Uterus (tissue), 4 donors: ENCODE measurements at places on chromosomes 12 and 14. TPM values are rescaled to one million over a fixed set of nuclear protein-coding genes. Genes with fewer than 3 reads are reported as not detected.

DNA sequence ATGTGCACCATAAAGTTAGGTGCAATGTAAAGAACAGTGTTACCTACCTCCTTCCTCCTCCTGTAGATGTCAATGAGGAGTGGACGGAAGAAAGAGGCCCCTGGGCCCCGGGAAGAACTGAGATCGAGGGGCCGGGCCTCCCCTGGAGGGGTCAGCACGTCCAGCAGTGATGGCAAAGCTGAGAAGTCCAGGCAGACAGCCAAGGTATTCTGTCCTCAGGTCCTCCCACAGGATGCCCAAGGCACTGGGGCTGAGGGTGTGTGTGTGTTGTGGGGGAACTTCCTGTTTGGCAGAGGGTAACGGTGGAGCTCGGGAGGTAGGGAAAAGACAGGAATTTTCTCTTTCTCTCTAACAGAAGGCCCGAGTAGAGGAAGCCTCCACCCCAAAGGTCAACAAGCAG is 6.4 kb downstream of the ATN1 start:
- no peak overlapping the region for H3K4me3 ChIP-seq
- DNase-seq: peak; percentile 69
- no peaks in the 10 kb centered on the region for H3K27me3 ChIP-seq
- H3K4me1 ChIP-seq: peaks cover 36% of the 10 kb centered on the region
- peak overlapping the region; percentile 45 for H3K27ac ChIP-seq

- H3K27me3 ChIP-seq: no peaks in the 10 kb centered on the region
- peak overlapping the region; percentile 72 for H3K27ac ChIP-seq
- H3K4me1 ChIP-seq: no peaks in the 10 kb centered on the region
- no peak for DNase-seq
These were observed 18.9 kb downstream of the DEGS2 start for GRCh38 chr14:100140452-100141078.

GRCh38 chr12:68115281-68115680 is 44.3 kb downstream of the IFNG start:
- H3K4me3 ChIP-seq: no peak overlapping the region
- no peak overlapping the region for H3K27ac ChIP-seq

DNA sequence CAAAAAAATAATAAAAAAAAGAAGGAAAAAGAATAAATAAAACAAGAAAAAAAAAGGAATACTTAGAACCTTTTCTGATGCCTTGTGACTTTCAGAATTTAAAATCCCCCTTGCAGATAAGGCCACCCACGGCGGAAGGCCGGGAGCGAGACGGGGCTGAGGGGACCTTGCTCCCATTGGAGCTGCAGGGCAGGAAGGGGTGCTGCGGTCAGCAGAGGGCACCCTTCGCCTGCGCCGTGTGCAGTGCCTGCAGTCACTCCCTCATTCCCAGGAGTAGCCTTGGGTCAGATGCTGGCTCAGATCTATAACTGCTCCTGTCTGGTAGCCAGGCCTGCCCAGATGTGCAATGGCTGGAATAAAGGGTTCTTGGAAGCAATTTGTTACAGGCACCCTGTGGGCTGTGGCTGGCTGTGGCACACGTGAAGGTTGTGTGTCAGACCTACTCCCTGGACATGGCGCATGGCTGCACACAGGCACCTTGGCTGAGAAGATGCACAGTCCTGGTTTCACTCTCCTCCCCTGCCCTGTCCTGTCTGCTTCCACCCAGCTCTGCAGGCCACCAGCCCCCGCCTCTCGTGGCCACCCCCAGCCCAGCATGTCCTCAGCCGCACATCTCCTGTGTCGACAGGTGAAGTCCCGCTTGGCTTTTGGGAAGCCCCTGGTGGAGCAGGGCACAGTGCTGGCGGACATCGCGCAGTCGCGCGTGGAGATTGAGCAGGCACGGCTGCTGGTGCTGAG is 13.4 kb upstream of the ALDH2 start:
- DNase-seq: peak; percentile 70
- no peaks in the 10 kb centered on the region for H3K4me1 ChIP-seq
- H3K4me3 ChIP-seq: no peak overlapping the region
- no peak overlapping the region for H3K27ac ChIP-seq

DNA sequence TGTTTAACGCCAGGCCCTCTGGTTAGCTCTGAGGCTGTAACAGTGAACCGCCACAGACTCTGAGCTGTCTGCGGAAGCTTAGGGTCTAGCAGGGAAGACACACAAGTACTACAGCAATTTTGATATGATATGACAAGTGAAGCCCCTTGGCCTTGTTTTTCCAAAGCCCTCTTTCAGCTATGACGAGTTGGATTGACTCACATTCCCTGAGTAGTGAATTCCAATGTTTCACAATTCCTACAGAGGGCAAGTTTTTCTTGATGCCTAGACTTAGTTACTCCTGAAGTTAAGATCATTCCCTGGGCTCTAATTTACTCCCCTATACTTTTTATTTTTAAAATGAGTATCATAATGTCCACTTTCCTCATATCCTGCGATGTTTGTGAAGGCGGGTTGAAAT is 53.3 kb upstream of the CISTR start:
- no peaks in the 10 kb centered on the region for H3K36me3 ChIP-seq
- H3K4me1 ChIP-seq: no peaks in the 10 kb centered on the region
- H3K27me3 ChIP-seq: no peaks in the 10 kb centered on the region
- no peak for DNase-seq
- H3K4me3 ChIP-seq: no peak overlapping the region
- H3K27ac ChIP-seq: no peak overlapping the region

GRCh38 chr14:67982711-67983608 is 163.4 kb downstream of the RAD51B start:
- no peaks in the 10 kb centered on the region for H3K4me1 ChIP-seq
- H3K36me3 ChIP-seq: no peaks in the 10 kb centered on the region
- no peak for DNase-seq
- no peaks in the 10 kb centered on the region for H3K27me3 ChIP-seq
- peak overlapping the region; percentile 13 for H3K27ac ChIP-seq

- H3K27me3 ChIP-seq: no peaks in the 10 kb centered on the region
- no peak overlapping the region for H3K4me3 ChIP-seq
- no peak for DNase-seq
- peaks cover 10% of the 10 kb centered on the region for H3K4me1 ChIP-seq
- peak overlapping the region; percentile 71 for H3K27ac ChIP-seq
- no peaks in the 10 kb centered on the region for H3K36me3 ChIP-seq
These were observed 49.3 kb upstream of the PLEKHG3 start for GRCh38 chr14:64654901-64655300.

DNA sequence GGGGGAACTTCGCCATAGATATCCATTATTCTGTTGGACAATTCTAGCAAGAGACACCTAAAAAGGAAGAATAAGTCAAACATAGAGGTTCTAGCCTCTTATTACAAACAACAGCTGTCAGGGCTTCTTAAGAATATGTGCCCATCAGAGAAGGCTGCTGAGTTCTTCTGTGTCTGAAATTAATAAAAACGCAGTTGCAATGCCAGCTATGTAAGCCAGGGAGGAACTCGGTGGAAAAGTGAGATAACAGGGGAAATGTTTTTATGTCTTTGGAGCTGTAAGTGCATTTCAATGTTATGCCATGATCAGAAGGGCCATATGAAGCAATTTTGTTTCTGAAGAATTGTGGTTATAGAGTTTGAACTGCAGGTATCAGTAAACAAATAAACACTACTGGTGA is 95.0 kb downstream of the SYT1 start:
- no peak overlapping the region for H3K27ac ChIP-seq
- H3K27me3 ChIP-seq: no peaks in the 10 kb centered on the region
- no peak for DNase-seq
- no peaks in the 10 kb centered on the region for H3K4me1 ChIP-seq

- H3K4me3 ChIP-seq: no peak overlapping the region
- H3K27me3 ChIP-seq: no peaks in the 10 kb centered on the region
- H3K4me1 ChIP-seq: no peaks in the 10 kb centered on the region
- DNase-seq: no peak
These were observed 115.9 kb upstream of the IFNG-AS1 start for GRCh38 chr12:67873355-67873754.

The MYF5 gene
- total RNA-seq: not detected
